ENCODE measurements at places on chromosomes 13 and 19.

- DNase-seq = no peak
These were observed 17.1 kb upstream of the S1PR4 start for GRCh38 chr19:3161453-3161852.

DNA sequence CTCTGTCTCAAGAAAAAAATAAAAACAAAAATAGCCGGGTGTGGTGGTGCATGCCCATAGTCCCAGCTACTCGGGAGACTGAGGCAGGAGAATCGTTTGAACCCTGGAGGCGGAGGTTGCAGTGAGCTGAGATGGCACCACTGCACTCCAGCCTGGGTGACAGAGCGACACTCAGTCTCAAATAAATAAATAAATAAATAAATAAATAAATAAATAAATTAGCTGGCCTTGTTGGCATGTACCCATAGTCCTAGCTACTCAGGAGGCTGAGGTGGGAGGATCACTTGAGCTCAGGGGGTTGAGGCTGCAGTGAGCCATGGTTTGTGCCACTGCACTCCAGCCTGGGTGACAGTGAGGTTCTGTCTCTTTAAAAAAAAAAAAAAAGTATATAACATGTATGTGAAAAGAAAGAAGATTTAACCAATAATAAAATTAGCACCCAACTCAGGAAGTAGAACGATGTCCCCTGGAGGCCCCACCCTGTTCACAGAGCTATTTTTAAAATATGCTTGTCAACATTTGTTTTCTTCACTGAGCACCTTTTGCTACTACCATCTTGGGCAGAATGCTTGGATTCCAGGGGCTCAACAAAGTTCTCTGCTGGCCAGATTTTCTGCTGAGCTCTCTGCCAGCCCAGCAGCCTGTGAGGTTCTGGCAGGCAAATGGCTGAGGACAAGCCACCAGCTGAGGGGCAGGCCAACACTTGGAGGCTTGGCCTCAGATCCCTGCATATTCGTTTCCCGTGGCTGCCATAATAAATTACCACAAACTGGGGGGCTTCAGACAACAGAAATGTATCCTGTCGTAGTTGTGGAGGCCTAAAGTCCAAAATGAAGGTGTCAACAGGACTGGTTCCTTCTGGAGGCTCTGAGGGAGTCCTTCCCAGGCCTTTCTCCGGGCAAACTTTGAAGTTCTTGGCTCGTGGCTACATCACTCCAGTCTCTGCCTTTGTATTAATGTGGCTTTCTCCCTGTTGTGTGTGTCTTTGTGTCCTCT, 5.2 kb downstream of the SLC25A42 start:
- no peak for DNase-seq

DNA sequence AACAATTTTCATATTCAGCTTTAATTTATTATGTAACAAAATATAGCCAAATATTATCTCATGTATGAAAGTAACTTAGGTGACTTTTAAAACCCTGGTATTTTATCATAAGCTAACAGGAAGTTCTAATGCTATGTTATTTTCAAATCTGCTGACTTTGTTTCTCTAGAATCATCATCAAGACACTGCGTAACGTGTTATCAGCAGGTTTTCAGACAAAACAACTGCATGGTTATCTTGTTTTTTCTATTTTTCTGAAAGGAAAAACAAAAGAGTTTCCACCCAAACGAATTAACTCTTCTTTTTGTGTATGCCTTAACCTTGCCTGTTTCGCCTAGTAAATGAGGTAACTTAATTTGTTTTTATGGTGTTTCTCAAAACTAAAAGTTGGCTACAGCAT, 156.3 kb downstream of the TBC1D4 start:
- no peak for DNase-seq

- no peak for DNase-seq
These were observed 2.0 kb downstream of the DAZAP1 start for GRCh38 chr19:1409204-1410005.
